ENCODE measurements at places on chromosomes 1 and 21. TPM values are rescaled to one million over a fixed set of nuclear protein-coding genes. Genes with fewer than 3 reads are reported as not detected.

Gene TMEM79
- total RNA-seq: 5.0 TPM

Gene FCGR2B
- 65.9 TPM for total RNA-seq

Gene KRTAP12-2
- total RNA-seq: not detected

Gene FHAD1
- total RNA-seq: 4.4 TPM

Measured in thoracic aorta (tissue), 2 donors.